ENCODE measurements at places on chromosomes 16 and 17. TPM values are rescaled to one million over a fixed set of nuclear protein-coding genes. Genes with fewer than 3 reads are reported as not detected.
A peak's percentile ranks its signal among the peaks of the same experiment; 100 is the strongest.

- no peak for DNase-seq
These were observed 1.9 kb downstream of the NOD2 start for GRCh38 chr16:50695017-50696000.

GRCh38 chr17:79978548-79978855 is 57.2 kb downstream of the TBC1D16 start:
- DNase-seq: peak; percentile 54

DNA sequence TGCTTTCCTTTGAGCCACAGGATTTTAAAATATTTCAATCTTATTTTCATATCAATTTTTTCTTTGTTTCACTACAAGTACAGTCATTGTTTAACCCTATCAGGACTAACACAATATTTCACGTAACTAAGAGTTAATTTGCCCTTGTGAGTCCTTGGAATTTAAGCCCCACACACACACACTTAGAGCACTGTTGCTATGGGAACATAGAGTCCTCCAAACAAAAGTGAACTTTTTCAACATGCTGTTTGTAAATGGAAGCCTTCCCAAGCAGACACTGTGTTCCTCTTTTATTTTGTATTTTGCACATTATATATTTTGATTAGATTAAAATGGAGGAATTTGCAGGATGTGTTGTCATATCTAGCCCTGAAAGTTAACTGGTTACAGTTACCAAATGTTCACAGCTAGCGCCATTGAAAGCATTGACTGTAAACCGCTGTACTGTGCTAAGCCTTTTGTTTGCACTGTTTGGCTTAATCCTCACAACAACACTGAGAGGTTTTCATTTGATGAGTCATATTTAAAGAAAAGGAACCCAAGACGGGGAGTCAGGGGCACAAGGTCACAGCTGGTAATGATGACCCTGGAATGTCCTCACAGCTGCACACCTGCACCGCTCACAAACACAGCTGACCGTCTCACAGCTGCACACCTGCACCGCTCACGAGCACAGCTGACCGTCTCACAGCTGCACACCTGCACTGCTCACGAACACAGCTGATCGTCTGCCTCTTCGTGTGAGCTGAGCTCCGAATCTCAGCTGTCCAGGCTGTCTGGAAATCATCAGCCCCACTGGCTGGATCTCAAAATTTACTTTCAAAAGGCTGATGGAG is 6.3 kb downstream of the HSBP1 start:
- DNase-seq: peak; percentile 70

GRCh38 chr16:88338896-88339295 is 43.9 kb upstream of the ZNF469 start:
- DNase-seq: no peak

DNA sequence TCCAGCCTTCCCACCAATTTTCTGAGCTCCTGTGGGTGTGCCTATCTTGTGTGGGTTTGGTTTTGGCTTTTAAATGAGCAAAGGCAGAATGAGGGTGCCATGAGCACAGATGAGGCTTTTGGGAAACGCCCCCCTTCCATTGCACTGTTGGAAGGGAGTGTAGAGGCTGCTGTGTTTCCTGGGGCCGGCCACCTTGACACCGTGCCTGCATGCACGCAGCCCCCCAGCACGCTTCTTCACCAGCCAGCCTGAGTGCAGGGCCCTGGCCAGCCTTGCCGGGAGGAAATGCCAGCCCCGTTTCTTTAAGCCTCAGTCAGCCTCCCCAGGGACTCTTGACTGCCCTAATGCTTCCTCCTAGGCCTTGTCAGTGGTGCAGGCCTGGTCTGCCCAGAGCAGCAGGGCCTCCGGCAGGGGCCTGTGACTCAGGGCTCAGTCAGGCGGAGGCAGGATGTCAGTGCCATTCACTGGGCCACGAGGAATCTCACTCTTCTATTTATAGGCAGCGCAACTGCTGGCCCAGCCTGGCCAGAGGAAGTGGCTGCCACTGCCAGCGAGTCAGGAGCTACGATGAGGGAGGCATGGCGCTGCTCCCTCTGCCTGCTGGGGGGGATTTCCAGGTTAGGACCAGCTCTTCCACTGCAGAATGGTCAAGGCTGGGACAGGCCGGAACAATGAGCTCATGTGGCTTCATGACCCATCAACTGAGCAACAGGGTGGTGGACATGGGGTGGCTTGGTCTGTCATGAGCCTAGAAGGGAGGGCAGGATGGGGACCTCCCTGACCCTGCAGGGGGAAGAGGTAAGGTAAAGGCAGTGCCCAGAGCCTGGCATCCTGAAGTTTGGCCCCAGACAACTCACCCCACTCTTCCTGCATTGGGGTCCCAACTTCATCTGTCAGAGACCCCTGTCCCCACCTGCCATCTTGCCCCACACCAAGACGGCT is 205.2 kb downstream of the RAB11FIP4 start:
- DNase-seq: peak; percentile 96

- no peak for DNase-seq
These were observed 32.7 kb downstream of the CMC2 start for GRCh38 chr16:80973991-80974390.

- DNase-seq: no peak
These were observed 1.1 kb downstream of the CD79B start for GRCh38 chr17:63930951-63931575.

DNA sequence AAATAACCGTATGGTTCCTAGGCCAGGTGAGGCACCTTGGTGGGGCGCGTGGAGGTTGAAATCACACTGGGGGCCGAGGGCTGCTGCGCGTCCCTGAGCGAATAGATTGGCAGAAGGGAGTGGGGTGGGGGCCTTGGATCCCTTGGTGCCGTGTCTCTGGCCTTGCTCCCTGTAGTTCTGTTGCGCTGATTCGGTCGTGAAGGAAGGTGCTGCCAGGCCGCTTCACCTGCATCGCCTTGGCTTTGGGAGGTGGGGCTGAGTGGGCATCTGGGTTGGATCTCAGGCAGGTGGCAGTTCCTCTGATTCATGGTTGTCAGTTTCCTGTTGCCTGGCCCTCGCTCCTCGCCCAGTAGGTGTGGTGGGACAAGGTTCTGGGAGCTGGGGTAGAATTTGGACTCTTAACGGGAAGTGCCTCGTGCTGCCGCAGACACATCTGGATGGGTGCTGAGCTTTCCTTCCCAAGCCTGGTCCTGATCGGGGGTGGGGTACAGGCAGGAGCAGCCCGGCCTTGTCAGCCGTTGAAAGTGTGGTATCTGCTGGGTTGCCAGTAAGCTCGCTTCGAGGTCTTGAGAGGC is 30.1 kb downstream of the PGS1 start:
- no peak for DNase-seq

Gene RPRML
- not detected for total RNA-seq

Gene ASPHD1
- total RNA-seq: 0.88 TPM

Gene HIGD1B
- not detected for total RNA-seq

Gene EME1
- total RNA-seq: 9.1 TPM

Gene TSNAXIP1
- 0.95 TPM for total RNA-seq

Gene KRT16
- not detected for total RNA-seq

Gene OTOP3
- total RNA-seq: not detected

Gene ANKRD40CL
- not detected for total RNA-seq

Gene KRTAP9-2
- not detected for total RNA-seq

Gene SLC9A5
- 4.2 TPM for total RNA-seq
